ENCODE measurements at places on chromosomes 2 and 18.

DNA sequence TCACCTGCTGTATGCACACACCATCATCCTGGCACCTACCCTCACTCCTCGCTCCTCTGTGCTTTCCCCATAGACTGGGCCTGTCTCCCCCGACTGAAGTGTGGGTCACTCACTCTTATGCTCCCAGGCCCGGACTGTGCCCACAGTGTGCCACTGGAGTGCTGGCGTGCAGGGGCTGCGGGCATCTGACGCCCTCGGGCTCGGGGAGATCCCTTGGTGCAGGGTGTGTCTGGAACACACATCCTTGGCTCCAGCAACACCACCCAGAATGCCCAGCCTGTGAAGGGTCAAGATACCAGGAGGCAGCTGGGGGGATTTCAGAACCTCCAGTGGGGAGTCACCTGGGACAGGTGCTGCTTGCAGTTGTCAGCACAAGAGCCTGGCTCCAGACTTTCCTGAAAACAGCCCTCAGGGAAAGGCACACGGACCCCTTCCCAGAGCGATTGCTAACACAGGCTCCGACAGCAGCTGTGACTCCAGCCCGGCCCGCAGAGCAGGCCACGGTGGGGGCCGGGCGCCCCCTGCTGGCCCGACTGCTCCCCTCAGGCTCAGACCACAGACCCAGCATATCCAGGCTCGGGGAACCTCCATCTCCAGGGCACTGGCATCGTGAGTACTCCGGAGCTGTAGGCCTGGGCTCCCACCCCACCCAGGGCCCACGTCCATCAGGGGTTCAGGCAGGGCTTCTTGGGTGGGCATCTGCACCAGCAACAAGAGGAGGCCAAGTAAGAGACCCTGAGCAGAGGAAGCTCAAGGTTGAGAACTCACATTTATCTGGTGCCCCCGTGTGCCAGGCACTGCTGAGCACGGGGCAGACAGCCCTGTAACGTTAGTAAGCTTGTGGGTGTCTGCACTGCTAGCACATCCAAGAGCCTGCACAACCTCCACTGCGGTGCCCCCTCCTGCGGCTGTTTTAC, 8.6 kb downstream of the HS1BP3 start:
- DNase-seq = peak; percentile 69

DNA sequence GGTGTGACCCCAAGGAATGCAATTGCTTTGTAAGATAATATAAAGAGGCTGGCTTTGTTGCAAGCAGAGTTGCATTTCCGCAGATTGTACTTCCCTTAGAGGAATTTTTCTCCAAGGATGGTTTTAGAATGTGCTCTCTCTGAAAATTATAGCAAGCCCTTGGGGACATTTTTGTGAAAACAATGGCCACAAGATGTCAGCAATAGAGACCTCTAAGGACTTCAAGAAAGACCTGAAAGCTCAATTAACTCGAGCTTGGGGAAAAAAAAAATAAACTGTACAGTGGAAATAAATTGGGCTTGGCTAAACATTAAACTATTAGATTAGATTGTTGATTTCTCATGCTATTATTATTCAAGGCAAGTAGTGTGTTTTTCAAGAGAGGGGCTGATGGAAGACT, 81.3 kb upstream of the KYNU start:
- DNase-seq = no peak

DNA sequence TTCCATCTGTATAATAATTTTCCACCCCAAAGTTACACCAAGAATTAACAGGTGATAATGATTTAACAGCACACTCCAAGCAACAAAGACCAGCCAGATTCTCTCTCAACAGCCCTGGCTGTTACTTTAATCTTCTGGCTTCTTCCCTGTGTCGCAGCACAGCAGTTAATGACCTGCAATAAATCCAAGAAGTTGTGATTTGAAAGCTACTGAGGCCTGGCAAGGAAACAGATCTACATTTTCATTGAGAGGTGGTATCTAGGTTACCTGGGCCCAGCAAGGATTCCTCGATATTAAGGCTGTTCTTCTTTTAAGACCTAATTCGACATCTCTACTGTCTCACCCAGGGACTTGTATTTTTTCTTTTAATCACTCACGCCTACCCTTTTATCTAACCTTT, 433.8 kb downstream of the NBAS start:
- no peak for DNase-seq

DNA sequence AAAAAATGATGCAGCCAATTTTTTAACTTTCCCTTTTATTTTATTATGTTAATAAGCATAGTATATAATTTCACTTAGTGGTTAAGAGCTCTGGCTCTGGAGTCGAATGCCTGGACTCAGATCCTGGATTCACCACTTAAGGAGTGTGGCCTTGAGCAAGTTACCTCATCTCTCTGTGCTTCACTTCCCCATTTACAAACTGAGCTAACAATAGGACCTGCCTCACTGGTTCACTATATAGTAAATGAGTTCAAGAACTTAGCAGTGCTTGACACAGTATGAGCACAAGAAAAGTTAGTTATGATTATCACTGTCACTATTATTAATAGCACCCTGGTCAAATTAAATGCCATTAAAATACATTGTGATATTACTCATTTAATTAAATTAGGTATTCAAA, 30.6 kb downstream of the SCN3A start:
- DNase-seq = no peak

DNA sequence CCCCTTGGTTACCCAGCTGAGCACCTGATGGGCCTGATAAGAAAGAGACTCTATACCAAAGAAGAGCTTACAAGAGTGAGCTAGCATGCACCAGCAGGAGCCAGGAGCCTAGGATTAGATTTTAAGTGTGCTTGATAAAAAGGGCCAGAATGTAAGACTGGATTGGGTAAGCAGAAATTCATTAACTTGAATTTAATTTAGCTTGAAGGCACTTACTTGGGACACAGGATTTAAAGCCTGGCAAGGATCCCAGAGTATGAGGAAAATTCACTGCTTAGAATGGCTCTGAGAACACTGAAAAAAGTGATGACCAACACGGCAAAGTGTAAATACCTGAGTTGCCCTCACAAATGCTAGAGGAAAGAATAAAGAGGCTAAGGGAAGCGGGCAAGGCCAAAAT, 91.3 kb upstream of the RBBP8 start:
- DNase-seq = no peak

- no peak for DNase-seq
Measured at GRCh38 chr18:22271030-22271429, 101.6 kb downstream of the GATA6 start.

- no peak for DNase-seq
Measured at GRCh38 chr18:35467624-35468016, 30.1 kb downstream of the INO80C start.

DNA sequence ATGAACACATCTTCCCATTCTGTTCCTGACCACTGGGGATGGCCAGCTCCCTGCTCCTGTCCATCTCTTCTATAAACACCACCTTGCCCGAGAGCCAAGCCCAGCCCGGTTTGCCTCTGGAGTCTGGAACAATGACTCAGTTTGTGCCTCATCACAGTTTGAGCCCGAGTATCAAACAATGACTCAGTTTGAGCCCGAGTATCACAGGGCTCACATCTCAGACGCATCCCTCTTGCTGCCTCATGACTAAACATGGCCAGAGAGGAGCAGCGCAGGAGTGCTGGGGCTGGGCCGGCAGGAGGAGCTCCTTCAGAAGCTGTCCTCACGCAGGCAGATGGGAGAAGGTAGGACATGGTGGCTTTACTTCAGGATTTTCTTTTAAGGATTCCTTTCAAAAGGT, 68.7 kb downstream of the PXDN start:
- no peak for DNase-seq

All from CD4-positive, alpha-beta T cell treated with Interleukin-4 for 1 hour (primary cell).